Renal cortex interstitium (tissue), 15 donors: ENCODE measurements at places on chromosomes 6 and 20.

- no peak for DNase-seq
Observed at GRCh38 chr6:32416036-32416435, 9.1 kb upstream of the BTNL2 start.

GRCh38 chr6:148514091-148514845 is 171.6 kb downstream of the SASH1 start:
- DNase-seq, result no peak

DNA sequence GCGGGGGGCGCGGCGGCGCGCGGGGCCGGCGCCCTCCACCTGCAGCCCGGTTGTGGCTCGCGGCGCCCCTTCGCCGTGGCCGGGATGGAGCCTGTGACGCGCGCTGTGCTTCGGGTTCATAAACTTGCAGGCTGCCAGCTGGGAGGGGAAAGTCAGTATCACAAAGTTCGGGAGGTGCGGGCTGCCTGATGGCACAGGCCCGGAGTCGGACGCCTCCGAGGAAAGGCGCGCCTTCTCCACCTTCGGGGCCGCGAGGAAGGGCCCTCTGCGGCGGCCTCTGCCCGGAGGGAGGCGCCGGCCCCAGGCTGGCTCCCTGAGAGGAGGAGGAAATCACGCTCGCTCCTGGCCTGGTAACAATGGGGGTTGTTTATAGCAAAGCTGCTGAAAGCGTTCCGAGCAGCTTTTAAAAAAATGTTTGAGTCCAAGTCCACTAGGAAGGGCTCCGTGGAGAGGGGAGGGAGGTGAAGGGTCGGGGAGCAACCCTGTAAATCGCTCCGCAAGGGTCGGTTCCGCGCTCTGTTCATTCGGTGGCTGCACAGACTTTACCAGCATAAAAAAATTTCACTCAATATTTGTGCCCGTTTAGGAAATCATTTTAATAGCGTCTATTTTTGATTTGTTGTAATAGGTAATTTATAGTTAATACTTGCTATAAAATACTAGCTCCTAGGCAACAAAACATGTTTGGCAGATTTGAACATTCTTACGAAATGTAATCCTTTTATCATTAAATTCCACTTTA is 1.0 kb downstream of the AFDN start:
- no peak for DNase-seq

GRCh38 chr20:48310305-48310704 is 517.5 kb downstream of the PREX1 start:
- DNase-seq, result no peak

DNA sequence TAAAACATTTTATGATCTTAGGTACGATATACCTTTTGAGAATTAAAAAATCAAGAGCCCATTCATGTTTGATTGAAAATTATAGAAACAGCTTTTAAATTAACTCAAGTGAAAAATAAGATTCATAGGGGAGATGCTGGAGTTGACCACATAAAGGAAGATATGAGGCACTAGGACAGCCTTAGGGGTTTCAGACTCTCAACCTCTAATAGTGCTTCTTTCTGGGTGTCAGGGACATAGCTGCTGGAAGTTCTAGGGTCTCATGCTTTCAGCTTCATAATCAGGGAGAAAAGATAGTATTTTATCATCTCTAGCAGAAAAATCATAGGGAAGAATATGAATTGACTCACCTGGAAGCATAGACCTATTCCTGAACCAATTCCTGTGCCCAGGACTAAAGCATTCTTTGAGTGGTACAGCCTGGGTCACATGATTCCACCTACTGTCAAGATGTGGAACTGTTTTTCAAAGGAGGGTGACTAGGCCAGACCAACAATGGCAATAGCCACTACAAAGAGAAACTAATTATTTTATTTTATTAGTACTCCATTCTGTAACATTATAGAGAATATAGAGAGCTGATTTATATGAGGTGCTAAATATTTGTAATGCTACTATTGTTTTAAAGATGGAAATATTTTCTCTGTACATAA is 27.8 kb upstream of the CENPW start:
- no peak for DNase-seq

GRCh38 chr6:160130729-160131484 is 9.3 kb downstream of the SLC22A1 start:
- no peak for DNase-seq

- DNase-seq, result no peak
Observed at GRCh38 chr20:2398449-2398848, 17.7 kb downstream of the TGM6 start.
